ENCODE measurements at places on chromosomes 4 and X.

GRCh38 chr4:124265701-124266100, 446.8 kb downstream of the ANKRD50 start:
- DNase-seq: no peak

- DNase-seq: no peak
Observed at GRCh38 chr4:109675181-109675580, 28.1 kb downstream of the CASP6 start.

DNA sequence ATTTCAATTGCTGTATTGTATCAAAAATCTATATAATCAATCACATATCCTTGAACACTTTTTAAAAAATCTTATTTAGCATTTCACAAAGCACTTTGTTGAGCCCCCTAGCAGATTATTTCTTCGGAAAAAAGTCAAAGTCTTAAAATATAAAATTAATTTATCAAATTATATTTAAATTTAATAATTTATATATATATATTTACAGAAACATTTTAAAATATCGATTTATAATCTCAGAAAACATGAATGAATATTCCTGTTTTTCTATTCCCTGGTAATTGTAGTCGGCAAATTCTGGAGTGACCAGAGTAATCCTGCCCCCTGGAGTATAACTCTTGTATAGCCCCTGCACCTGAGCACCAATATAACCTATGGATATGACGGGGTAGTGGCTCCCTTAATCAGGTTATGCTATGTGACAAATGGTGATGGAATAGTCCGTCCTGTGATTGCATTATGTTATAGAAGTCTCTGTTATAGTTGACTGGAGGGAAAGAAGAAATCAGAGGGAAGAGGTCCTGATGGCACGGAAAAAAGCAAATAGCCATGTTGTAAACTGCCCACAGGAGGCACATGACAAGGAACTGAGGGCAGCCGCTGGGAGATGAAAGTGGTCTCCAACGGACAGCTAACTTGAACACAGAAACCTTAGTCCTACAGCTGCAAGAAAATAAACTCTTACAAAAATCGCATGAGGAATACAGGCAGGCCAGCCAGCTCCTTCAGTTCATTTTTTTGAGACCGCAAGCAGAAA, 1092.3 kb downstream of the ARAP2 start:
- DNase-seq: no peak

- no peak for DNase-seq
Observed at GRCh38 chr4:113026556-113026955, 22.9 kb upstream of the ANK2 start.

DNA sequence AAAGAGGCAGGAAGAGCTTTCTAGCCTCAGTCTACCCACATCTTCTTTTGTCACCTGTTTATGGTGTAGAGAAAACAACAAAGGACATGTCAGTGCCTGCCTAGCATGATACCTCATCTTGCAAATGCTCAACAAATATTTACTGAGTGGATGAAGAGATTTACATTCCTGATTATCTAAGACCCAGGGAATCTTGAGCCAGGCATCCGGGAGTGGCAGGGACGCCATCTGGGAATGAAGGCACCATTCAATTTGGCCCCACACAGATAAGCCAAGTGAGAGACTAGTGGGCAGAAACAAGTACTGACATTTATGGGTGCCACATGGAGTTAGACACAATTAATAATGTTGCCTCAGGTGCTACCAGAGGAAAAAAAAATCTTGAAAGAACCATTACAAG, 36.8 kb upstream of the CASK start:
- no peak for DNase-seq

- no peak for DNase-seq
Observed at GRCh38 chr4:168999809-169000208, 10.2 kb downstream of the CBR4 start.

DNA sequence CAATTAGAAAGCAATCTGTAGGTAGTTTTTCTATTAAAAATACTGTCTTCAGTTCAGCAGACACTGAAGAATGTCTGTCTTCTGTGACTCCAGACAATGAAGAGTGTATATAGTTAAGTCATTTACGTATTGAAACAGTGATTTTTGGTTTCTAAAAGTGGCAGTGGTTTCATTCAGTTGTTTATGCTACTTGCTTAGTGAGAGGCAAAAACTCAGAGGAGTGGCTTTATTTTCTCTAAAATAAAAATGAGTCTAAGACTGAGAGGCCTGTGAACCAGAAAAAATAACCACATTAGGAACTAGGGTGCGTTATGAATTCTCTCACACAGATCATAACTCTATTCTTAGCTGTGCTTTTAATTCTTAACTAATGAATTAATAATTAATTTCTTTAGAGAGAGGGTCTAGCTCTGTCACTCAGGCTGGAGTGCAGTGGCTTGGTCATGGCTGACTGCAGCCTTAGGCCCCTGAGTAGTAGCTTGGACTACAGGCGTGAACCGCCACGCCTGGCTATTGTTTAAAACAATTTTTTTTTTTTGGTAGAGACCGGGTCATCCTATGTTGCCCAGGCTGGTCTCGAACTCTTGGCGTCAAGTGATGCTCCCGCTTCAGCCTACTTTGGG, 31.4 kb downstream of the FREM3 start:
- DNase-seq: no peak

DNA sequence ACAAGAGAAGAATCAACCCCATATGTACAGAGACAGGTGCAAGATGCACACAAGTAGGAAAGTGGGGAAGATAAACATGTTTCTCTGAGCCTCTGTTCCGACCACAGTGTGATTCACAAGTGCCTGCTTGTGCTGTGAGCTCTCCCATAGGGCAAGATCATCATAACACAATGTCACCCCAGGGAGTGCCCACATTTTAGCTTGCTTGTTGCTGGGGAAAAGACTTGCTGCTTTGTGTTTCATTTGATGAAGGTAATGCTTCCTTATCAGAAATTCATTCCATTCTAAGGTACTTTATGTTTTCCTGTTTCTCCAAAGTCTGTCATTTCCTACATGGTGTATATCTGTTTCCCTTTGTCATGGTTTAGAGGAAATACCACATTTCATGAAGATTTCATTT, 304.5 kb upstream of the DIPK2B start:
- DNase-seq: no peak

DNA sequence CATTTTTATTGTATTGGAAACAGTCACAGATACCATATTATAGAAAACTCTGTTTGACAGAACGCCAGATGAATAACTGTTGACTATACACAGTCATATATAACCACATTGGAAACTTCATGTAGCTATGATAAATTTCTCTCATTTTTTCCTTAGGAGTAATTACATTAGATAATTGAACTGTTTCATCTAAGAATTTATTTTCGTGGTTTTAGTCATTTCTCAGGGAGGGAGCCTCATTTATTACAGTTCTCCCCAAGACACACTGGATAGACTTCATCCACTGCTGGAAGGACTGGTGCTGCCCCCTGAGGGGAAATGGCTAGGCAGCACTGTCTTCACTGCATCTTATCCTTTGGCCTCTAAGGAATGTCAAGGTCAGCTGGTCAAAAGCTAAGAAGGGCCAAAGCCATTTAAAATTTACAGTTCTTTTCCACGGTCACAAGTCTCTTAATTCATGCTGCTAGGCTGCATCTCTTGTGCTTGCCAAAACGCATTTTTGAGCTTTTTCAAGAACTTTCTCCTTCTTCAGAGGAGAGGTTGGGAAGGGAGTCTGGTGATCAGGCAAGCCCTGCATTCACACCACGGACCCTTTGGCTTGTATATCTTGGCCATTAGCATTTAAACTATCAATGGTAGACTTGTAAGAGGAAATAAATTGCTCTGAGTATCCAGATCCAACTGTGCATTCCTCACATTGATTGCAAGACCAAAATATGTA, 145.1 kb downstream of the CBR4 start:
- no peak for DNase-seq

DNA sequence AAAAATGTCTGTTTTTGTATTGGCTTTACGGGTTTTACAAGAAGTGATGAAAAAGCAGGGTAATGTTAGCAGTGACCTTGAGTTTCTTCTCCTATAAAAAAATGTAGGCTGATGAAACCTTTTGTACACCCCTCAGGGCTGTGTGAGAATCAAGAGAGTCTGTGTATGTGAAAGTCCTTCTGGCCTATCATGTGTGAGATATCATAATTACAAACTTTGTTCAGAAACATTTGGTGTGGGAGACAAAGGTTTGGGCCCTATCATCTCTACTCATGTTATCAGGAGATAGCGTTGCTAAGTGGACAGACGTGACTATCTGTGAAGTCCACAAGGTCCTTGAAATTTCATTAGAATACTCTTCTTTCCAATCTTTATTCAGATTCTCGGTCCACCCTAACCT, 170.6 kb upstream of the HAND2 start:
- DNase-seq: no peak

DNA sequence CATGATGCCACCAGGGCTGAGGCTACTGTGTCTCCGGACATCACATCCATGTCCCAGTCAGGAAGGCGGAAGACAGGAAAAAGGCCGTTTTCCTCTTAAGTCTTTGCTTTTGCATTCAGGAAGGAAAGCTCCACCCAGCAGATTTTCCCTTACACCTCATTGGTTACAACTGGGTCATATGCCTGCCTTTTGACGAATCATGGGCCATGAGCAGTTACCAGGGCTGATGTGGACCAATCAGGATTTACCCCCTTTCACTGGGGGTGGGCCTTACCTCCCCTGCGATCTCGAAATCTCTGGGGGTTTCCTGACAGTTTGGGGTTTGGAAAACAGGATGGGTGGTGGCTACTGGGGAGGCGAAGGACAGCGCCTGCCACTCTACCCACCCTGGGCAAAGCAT, 52.5 kb upstream of the GRPEL1 start:
- DNase-seq: no peak

GRCh38 chrX:7261672-7262332, 113.8 kb upstream of the PUDP start:
- no peak for DNase-seq

GRCh38 chr4:186891859-186892486, 168.3 kb upstream of the FAT1 start:
- no peak for DNase-seq

- no peak for DNase-seq
Observed at GRCh38 chr4:84238247-84239090, 260.6 kb downstream of the NKX6-1 start.

- no peak for DNase-seq
Observed at GRCh38 chr4:23937173-23937572, 47.3 kb upstream of the PPARGC1A start.

GRCh38 chr4:139242511-139243051, 37.4 kb downstream of the MGARP start:
- DNase-seq: no peak

GRCh38 chr4:125321709-125322365, 7.1 kb downstream of the FAT4 start:
- DNase-seq: no peak

DNA sequence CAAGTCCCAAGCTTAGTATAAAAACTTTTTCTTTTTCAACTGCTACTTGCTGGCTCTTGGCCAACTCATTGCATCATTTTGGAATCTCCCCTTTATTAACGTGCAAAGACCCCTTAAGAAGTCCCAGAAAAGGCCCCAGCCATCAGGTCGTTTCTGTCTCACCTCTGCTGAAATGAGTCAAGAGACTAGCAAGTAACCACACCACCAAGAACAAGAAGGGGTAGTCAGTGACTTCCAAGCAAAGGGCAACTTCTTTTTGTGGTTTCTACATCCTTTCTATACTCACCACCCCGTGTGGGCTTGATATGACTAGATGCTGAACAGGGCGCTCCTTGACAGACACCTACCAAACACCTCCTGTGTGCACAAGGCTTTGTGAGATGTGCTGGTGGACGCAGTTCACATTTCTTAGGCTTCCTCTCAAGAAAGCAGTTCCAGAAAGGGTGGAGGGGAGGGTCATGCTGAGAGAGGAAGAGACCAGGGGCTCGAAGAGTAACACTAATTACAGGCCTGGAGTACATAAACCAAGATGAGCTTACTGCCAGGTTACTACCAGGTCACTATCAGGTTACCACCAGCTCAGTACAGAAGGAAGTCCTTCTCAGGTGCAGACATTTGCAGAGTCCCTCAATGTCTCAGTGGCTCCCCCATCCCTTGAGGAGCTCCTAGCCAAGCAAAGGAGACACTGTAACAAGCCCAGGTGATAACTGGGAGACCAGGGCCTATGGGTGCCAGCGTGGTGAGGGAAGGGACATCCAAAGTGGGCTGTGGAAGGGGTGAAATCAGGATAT, 19.3 kb downstream of the JAKMIP1 start:
- no peak for DNase-seq

DNA sequence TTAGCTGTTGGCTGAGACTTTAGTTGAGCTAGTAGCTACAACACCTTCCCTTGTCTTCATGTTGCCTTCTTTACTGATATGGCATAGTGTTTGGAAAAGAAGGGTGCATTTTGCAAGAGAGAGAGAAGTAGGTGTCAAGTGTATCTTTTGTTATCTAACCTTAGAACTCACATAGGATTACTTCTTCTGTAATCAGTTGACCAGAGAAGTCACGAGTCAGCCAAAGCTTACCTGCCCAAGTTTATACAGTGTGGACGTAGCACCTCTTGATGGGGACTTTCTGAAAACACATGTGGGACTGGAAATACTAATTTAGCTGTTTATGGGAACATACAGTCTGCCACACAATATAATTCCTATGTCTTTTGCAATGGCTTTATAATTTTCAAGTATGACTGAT, 56.0 kb downstream of the UGT8 start:
- no peak for DNase-seq

DNA sequence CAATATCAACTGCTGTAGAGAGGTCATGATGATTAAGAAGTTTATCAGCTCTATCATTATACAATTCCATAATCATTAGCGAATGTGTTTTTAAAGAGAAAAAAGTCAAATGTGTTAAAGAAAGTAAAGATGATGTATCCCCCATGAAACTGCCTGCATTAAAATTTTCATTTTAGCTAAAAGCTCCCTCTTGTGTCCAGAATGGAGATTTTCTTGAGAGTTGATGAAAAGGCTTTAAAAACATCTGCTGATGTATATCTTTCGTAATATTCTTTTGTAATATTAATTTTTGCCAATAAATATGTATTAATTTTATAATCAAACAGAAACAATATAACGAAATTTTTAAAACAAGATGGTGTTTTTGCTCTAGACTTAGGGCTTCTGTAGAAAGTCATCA, 52.1 kb upstream of the LHFPL1 start:
- no peak for DNase-seq

GRCh38 chr4:152265149-152265621, 270.7 kb downstream of the FBXW7 start:
- DNase-seq: no peak

Measured in T-helper 1 cell (primary cell).